ENCODE measurements at places on chromosomes 5 and 9.
A peak's percentile ranks its signal among the peaks of the same experiment; 100 is the strongest.

- no peak for DNase-seq
Measured at GRCh38 chr9:137278061-137278701, 655 bp downstream of the TOR4A start.

DNA sequence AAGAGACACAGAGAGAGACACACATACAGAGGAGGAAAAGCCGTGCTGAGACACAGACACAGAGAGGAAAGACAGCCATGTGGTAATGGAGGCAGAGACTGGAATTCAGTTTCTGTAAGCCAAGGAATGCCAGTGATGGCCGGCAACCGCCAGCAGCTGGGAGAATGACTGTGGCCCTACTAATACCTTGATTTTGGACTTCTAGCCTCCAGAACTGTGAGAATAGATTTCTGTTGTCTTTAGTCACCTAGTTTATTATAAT lies 90.2 kb downstream of the TARS1 start:
- DNase-seq = no peak

- no peak for DNase-seq
Measured at GRCh38 chr9:37324691-37325490, 97.6 kb upstream of the GRHPR start.

GRCh38 chr5:150044712-150045111 lies 41.6 kb downstream of the CSF1R start:
- DNase-seq = no peak

- DNase-seq = no peak
Measured at GRCh38 chr5:180366326-180366725, 13.2 kb upstream of the GFPT2 start.

- peak; percentile 87 for DNase-seq
Measured at GRCh38 chr5:41527201-41527779, 16.9 kb upstream of the PLCXD3 start.

DNA sequence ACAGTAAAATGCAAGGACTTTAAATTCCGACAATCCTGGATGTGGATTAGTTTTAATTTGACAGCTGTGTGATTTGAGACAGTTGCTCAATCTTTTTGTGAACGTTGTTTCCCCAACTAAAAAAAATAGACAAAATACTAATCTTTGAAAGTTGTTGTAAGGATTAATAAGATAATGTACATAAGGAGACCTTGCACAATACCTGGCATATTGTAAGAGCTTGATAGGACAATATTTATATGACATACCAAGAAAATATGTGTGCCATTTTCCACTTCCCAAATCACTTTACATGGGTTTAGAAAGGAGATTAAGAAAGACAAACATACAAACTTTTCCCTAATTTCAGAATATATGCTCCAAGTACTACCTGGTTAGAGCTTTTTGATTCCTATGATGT lies 25.3 kb downstream of the ARRDC3 start:
- no peak for DNase-seq

Data from ACHN (cell line).